ENCODE measurements at places on chromosomes 1 and 21.
A peak's percentile ranks its signal among the peaks of the same experiment; 100 is the strongest.

DNA sequence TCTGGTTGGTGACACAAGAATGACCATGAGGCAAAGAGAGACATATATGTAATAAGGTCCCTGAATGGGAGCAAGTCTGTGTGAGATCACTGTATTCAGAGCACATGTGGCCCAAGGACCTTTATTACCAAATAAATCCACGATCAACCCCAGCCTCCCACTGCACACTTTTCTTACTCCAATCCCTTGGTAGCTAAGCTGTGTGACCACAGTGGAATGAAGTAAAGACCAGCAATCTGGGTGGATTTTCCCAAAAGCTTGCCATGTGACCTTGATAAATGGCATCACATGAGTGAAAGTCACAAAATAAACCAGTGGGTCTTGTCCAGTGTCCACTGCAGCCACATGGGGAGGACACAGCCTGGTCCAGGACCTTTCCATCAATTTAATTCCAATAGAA lies 36.7 kb upstream of the TLR5 start:
- DNase-seq, result no peak

DNA sequence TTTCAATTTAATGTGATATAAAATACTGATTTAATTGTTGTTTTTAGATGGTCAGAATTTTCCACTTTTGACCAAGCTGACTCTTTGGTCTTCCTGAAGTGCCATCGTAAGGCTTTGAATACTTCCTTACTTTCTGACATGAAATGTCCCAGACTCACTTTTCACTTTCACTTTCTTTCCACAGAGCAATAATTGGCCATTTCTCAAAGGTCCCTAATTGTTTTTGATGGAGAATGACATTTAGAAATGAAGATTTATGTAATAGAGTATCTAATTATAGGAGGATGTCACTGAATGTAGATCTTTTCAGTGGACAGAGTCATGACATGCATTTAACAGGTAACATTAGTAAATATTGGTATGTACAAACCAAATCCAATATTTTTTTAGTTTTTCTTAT lies 1141.6 kb downstream of the KCNT2 start:
- DNase-seq, result no peak

DNA sequence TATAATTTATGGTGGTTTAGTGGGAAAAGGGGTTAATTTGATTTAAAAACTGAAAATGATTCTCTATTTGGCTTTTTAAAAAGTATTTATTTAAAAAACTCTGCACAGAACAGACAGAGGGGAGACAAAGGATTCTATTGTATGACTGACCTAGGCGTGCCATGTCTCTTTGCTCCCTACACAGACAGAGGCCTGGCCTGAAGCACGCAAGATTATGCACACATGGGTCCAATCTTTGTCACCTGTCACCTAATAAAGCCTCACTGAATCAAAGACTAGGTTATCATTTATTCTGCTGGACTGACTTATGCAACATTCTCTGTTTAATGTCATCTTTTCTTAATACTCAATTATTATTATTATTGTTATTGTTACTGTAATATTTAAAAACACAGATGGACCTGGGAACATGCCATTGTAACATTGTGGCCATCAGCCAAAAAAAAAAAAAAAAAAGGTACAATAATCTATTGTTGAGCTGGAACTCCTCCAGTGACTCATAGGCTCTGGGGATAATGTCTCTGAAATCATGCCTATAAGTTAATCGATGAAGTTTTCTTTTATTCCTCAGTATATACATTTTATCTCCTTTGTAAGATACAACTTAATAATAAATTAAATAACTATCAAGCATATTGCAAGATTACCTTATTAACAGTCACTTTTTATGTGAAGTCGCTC lies 112.1 kb downstream of the RUNX1 start:
- no peak for DNase-seq

- no peak for DNase-seq
Measured at GRCh38 chr1:15323989-15324868, 77.2 kb downstream of the FHAD1 start.

DNA sequence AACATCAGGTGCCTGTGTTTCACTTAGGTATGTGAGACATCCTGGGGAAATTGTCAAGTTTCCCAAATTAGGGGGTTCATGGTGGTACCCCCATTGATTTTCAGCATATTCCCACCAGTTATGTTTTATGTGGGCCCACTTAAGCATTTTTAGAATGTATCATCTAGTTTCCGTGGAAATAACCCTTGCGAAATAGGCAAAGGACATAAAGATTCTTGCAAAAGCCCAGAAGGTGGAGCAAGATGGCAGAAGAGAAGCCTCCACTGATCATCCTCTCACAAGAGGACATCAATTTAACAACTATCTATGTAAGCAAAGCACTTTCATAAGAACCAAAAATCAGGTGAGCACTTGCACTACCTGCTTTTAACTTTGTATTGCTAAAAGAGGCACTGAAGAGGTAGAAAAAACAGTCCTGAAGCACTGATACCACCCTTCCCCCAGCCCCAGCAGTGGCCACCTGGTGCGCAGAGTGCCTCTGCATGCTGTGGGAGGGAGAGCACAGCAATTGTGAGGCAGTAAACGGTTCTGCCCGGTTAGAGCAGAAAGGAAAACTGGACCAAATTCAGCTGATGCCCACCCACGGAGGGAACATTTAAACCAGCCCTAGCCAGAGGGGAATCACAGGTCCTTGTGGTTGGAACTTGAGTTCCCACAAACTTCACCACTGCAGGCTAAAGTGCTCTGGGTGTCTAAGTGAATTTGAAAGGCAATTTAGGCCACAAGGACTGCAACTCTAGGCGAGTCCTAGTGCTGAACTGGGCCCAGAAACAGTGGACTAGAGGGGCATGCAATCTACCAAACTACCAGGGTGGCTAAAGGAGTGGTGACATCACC lies 23.2 kb downstream of the MCOLN2 start:
- DNase-seq, result no peak

- DNase-seq, result no peak
Measured at GRCh38 chr21:41751611-41752011, 15.2 kb downstream of the RIPK4 start.

DNA sequence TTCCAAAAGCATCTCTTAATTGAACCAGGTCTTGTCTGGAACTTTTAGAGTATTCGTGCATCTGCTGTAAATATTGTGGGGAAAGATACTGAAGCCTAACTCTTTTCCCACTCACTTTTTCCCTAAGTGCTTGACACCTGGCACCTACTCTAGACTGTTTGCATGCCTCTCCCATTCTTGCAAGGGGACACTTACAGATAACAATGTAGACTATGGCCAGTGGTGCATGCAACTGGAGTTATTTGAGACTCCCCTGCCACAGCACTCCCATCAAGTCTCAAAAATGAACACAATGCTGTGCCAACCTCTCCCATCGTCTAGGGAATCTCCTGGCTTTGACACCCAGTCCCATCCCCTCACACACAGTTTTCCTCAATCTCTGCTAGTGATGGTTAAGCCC lies 118.6 kb upstream of the ATP1B1 start:
- DNase-seq, result no peak

DNA sequence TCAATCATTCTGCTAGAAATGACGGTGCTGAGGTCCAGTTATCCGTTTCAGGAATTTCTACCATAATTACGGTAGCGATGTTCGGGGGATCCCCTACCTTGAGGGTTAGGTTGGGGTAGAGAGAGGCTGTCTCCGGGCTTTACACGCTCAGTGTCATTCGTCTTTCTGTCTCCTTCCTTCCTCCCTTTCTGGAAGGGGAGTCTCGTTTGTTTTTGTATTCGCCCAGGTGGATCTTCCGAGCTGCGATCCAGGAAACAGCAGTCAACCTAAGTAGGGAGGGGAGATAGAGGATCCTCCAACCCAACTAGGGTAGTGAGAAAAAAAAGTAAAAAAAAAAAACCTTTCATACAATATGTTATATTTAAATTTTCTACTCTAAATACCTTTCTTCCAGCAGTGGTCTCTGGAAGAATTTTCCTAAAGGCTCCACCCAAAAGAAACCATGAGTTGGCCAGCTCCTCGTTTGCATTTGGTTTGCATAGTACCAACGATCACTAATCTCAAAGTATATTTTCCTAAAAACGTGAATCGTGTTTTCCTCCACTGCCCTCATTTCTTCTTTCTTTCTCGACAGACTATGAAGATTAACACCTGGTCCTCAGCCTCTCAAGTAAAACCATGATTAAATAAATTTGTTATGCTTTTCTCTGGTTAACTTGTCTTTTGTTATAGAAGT lies 611 bp upstream of the PIK3C2B start:
- no peak for DNase-seq

DNA sequence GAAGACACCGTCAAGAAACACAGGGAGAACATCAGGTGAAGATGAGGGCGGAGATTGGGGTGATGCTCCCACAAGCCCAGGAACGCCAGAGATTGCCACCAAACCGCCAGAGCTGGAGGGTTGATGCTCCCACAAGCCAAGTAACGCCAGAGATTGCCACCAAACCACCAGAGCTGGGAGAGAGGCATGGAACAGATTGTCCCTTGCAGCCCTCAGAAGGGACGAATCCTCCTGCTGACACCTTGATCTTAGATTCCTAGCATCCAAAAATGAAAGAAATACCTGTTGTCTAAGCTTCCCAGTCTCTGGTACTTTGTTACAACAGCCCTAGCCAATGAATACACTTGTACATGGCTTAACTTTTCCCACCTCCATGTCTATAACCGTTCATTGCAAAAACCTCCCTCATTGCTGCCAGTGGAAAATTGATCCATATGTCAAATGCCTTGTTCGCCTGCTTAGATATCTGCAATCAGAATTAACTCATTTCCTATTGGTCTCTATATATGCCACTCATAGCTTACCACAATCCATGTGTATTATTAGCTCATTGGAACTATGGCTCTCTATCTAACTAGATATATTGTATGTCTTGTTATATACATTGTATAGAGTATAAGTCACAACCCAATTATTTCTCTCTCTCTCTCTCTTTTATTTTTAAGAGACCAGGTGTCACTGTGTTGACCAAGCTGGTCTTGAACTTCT lies 127.4 kb downstream of the ADSS2 start:
- no peak for DNase-seq

- no peak for DNase-seq
Measured at GRCh38 chr21:42732033-42732410, 78.6 kb downstream of the PDE9A start.

GRCh38 chr1:247114351-247115140 lies 10.4 kb upstream of the ZNF669 start:
- no peak for DNase-seq

GRCh38 chr1:67236277-67236676 lies 70.0 kb downstream of the IL23R start:
- DNase-seq, result no peak

DNA sequence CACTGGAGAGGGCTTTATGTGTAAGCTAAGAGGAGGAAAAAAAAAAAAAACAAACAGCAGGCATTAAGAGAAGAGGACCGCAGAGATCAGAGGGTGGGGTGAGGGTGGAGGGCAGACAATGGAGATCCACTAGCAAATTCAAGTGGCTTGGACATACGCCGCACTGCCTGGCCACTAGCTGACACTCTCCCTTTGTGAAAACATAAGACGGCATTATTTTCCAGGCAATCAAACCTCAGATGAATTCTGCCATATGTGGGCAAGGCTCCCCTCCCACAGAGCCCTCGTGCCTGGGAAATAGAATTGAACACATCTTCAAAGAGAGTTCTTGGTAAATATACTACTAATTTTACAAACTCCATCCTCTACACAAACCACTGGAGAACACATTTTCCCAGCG lies 53.6 kb downstream of the ERG start:
- no peak for DNase-seq

DNA sequence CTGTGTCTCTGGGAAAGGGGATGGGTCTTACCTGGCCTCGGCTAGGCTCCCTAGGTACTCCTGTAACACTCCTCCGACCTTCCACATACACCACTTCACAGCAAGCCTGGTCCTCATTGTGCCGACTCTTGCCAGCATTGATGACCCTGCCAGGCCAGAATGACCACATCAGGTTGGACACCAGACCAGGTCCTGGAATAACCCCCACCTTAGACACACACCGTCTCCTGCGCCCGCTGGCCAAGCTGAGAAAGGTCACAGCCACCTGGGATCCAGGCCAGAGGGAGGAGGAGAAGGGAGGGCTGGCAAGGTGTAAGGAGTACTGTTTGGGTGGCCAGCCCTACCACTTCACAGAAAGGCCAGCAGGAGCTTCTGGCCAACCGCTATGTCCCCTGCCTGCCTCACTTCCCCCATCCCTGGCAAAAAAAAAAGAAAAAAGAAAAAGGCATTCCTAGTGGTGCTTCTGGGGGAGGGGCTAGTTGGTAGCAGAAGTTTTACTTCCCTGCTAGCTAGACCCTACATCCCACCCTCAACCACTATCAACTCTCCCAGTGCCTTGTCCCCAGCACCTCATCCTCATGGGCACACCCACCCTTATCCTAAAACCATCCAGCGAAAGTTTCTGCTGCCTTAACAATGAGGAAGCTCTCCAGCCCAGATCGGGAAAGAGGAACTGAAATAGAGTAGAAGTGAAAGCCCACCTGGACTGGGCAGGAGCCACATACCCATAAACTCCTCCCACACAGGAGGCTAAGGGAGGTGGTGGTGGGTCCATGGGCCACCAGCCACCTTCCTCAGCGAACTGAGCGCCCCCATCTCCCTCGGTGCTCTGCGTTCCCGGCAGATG lies 1.4 kb downstream of the PPM1J start:
- DNase-seq, result peak; percentile 15

- DNase-seq, result no peak
Measured at GRCh38 chr1:74222701-74223100, 12.5 kb upstream of the TNNI3K start.

GRCh38 chr21:36697851-36698384 lies 997 bp upstream of the SIM2 start:
- no peak for DNase-seq

DNA sequence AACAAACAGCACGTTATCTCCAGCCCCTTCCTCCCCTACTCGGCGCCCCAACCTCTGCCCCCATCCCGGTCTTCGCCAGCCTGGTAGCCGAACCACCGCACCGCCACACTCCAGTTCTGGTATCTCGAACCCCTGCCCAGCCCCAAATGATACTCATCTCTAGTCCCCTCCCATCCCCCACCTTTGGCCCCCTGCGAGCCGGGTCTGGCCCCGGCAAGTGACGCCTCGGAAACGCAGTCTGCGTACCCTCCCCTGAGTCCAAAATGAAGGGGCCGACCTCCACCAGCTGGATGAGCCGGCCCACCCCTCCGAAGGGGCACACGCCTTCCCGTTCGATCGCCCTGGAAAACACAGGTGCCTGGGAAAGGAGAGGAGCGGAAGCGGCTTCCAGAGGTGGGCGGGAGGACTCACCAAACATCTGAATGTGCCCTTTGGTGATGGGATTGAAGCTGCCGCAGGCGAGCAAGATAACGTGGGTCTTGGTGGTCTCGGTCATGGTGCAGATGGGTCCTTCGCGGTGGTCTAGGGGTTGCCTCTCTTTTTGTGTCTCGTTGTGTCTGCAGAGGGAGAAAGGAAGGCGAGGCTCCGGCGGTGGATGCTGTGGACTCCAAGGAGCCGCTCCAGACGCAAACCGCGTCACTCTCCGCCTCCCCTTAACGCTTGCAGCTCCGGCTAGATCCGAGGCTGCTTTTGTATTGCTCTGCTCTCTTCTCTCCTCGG lies at the start of gene NMNAT2:
Gene NMNAT2, minus strand, starts transcription at position 609 of the 720 bp plus-strand sequence. Its CDS starts 113 bp downstream, at position 496.
- peak; percentile 61 for DNase-seq

GRCh38 chr1:57987523-57987922 lies 559.0 kb downstream of the OMA1 start:
- DNase-seq, result no peak

DNA sequence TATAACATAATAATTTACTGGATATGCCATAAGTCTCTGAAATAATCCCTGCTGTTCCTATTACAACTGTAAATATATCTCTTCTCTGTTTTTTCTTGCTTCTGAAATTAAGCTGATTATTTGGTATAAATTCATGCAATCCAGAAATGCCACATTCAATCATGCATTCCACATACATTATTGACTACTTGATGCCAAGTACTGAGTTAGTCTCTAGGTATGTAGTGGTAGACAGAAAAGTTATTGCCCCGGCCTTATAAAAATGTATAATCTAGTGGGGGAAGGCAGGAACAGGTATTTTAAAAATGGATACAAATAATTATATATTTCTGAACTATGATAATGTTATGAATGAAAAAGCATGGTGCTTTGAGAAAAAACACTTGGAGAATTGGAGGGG lies 338.6 kb upstream of the SNX7 start:
- DNase-seq, result no peak

Data from putamen (tissue), 1 donor.